ENCODE measurements at places on chromosomes 1 and 21.
A peak's percentile ranks its signal among the peaks of the same experiment; 100 is the strongest.

- no peak for DNase-seq
Observed at GRCh38 chr1:234885601-234886000, 243.0 kb downstream of the TOMM20 start.

GRCh38 chr21:34702341-34703170 lies 33.8 kb downstream of the CLIC6 start:
- DNase-seq, result no peak

DNA sequence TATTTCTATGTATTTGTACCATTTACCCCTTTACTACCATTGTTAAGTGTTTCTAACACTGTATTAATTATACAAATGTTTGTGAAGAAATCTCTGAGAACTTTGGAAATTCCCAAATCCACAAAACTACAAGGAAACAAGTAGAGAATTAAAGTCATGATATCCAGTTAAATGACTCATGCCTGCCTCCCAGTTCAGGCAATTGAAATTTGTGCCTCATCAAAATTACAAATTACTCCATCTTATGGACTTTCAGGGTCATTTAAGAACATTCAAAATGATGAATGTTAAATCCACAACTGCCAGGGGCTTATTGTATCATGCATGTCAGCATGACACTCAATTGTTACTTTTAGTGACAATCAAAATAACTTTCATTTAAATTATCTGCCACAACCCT lies 282.4 kb downstream of the ZNF326 start:
- DNase-seq, result no peak

- no peak for DNase-seq
Observed at GRCh38 chr1:33696962-33697361, 166.9 kb upstream of the HMGB4 start.

GRCh38 chr1:40315239-40315794 lies 1.8 kb downstream of the COL9A2 start:
- DNase-seq, result peak; percentile 87

GRCh38 chr1:99643021-99643779 lies 2.7 kb upstream of the PALMD start:
- no peak for DNase-seq
